Stimulated activated CD8-positive, alpha-beta memory T cell treated with anti-CD3 and anti-CD28 coated beads, Interleukin-12 subunit alpha, Interleukin-12 subunit beta, amount 100 ng/mL, for 4 hours (primary cell): ENCODE measurements at places on chromosomes 12 and 14.

GRCh38 chr14:66022526-66022925 lies 463.6 kb upstream of the CCDC196 start:
- DNase-seq: no peak

GRCh38 chr12:738712-739111 lies 13.7 kb upstream of the WNK1 start:
- no peak for DNase-seq

DNA sequence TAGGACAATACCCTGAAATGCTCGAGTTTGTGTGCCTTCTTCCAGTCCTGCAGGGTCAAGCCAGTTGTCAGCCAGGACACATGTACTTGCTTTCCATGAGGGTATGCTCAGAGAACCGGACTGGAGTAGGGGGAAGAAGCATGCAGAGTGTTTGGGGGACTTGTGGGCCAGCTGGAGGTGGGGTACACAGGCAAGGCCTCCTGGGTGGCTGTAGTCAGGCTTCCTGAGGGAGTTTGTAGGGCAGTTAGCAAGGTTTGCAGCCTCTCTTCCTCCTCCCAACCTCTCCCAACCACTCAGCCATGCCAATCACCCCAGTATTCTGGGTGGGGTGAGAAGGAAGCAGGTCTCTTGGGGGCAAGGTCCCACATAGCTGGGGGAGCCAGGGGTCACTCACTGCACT lies 47.0 kb upstream of the RHOJ start:
- DNase-seq: no peak

DNA sequence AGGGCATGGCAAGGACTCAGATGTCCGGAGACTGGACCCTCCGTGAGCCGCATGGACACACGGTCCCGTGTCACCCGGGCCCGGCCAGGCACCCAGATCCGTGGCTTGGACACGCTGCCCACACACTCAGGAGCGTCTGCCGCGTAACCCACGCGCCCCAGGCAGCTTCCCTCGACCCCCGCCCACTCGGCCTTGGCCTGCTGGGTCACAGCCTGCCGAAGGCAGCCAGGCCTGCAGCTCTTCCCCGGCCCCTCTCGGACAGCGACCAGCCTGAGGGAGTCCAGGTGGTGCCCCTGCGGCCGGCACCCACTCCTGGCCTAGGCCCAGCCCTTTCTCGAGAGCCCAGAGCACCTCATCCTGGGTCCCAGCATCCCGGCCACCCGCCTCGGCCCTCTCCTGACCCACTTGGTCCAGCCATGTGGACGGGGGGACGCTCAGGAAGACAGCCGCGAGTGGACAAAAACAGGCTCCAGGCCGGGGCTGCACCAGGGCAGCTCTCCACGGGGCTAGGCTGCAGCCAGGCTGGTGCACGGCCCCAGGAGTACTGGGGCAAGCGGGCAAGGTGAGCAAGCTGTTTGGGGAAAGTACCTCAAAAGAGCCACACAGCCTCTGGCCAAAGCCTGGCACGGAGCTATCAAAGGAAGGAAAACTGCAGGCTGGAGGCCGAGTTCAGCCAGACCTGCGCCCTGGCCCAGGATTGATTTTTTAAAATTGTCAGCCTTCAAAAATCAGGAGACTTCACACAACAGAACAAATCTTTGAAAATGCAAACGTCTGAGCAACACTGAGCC lies 6.5 kb downstream of the AKT1 start:
- DNase-seq: no peak

GRCh38 chr14:63508033-63508432 lies 35.1 kb downstream of the PPP2R5E start:
- DNase-seq: no peak

GRCh38 chr14:50659327-50659974 lies 8.7 kb downstream of the SAV1 start:
- DNase-seq: no peak

DNA sequence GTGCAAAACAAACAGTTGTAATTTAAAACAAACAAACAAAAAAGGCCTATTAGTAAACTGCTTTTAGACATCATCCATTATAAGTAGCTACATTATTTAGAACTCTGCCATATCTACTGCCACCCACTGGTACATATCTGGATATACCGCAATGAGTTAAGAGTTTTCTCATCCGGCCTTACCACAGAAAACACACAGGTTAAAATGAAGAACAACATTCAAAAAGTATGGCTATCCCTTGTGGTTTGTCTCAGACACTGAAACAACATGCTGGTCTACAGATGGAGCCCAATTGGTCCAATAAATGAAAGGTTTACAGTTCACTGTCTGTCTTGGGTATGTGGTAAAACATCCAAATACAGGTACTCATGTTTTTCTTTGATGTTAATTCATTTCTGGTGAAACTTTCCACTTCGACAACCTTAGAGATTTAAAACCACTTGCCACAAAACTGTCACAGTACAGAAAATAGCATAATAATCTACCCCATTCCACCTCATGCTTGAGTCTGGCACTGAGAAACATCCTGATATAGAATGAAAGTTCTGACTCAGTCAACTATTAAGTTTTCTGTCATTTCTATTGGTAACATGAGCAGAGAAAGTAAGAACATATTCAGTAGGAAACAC lies 354.3 kb downstream of the CEP128 start:
- DNase-seq: no peak

GRCh38 chr12:121123488-121123887 lies 9.2 kb upstream of the P2RX7 start:
- DNase-seq: no peak

GRCh38 chr12:45727980-45728629 lies 1.4 kb upstream of the ARID2 start:
- no peak for DNase-seq

DNA sequence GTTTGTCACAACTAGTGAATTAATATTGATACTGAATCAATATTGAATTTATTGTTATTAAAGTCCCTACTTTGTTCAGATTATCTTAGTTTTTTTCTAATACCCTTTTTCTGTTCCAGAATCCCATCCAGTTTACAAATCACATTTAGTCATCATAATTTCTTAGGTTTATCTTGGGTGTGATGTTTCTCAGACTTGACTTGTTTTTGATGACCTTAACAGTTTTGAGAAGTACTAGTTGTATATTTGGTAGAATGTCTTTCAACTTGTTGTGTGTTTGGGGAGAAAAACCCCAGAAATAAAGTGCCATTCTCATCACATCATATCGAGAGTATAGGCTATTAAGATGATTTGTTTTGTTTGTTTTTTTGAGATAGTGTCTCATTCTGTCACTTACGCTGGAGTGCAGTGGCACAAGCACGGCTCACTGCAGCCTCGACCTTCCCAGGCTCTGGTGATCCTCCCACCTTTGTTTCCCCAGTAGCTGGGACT lies 19.5 kb downstream of the MRPS35 start:
- DNase-seq: no peak

DNA sequence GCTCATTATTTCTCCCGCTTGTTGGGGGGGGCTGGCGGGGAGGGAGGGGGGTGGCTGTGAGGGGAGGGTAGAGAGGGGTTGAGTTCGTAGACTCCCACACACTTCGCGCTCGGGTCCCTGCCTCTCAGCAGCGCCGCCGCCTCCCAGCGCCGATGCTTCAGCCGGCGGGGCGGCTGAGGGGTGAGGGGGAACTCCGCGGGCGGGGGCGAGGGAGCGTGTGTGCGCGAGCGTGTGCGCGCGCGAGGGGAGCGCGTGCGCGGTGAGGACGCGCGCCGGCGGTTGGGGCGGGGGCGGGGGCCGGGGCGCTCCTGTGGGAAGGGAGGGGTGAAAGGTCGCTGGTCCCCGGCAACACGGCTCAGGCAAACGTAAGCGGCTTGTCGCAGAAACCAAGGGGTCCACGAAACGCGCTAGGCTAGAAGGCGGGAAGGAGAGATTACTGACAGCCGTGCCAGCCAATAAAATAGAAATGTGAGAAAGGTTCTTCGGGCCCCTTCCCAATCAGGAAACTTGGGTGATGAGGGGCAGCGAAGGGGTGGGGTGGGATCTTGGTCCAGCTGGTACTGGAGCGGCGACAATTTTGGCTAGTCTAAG lies 343 bp upstream of the NOVA1 start:
- no peak for DNase-seq

GRCh38 chr14:26605602-26606001 lies 7.8 kb upstream of the NOVA1 start:
- no peak for DNase-seq
